Bone marrow (tissue), 2 donors: ENCODE measurements at places on chromosomes 3 and 15.

DNA sequence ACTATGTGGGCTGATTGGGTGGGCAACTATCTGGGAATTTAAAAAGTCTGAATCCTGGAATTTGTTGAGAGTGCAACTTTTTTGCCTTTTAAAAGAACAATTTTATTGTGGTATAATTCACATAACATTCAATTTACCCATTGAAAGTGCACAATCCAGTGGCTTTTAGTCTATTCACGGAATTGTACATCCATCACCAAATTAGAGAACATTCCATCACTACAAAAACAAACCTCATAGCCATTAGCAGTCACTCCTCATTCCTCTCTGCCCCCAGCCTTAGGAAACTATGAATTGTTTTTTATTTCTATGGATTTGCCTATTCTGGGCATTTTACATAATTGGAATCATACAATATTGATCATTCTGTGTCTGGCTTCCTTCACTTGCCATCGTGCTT is 101.8 kb upstream of the ALDH1A3 start:
- no peak for DNase-seq

DNA sequence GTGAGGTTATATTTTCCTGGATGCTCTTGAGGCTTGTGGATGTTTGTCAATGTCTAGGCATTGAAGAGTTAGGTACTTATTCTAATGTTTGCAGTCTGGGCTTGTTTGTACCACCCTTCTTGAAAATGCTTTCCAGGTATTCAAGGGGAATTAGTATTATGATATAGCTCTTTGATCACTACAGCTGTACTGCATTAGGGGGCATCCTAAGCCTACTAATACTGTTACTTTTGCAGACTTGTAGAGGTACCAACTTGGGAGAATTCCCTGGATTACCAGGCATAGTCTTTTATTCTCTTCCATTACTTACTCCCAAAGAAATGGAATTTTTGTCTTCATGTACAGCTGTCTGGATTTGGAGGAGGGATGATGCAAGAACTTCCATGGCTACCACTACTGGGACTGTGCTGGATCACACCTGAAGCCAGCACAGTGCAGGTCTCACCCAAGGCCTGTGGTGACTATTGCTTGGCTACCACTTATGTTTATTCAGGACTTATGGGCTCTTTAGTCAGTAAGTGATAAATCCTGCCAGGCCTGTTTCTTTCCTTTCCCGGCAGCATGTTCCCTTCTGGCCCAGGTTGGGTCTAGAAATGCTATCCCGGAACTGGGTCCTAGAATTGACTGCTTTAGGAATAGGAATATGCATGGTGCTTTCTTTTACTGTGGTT is 402.9 kb downstream of the IL20RB start:
- no peak for DNase-seq

- no peak for DNase-seq
Observed at GRCh38 chr3:120092474-120092873, 1.8 kb downstream of the GSK3B start.

DNA sequence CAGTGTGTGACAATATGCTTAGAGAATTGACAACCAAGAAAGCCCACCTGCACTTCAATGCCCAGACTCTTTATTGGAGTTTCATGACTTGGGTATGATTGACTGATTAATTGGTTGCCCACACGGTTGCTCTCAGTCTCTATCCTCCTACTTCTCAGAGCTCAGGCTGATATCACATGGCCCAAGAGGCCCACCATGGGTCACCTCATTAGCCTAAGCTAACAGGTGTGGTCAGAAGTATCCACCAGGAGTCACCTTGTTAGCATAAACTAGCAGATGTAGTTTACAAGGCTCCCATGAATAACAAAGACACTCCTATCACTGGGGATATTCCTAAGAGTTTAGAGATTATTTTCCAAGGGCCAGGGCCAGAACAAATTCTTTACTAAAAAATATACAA is 120.2 kb upstream of the MBNL1 start:
- DNase-seq, result no peak

DNA sequence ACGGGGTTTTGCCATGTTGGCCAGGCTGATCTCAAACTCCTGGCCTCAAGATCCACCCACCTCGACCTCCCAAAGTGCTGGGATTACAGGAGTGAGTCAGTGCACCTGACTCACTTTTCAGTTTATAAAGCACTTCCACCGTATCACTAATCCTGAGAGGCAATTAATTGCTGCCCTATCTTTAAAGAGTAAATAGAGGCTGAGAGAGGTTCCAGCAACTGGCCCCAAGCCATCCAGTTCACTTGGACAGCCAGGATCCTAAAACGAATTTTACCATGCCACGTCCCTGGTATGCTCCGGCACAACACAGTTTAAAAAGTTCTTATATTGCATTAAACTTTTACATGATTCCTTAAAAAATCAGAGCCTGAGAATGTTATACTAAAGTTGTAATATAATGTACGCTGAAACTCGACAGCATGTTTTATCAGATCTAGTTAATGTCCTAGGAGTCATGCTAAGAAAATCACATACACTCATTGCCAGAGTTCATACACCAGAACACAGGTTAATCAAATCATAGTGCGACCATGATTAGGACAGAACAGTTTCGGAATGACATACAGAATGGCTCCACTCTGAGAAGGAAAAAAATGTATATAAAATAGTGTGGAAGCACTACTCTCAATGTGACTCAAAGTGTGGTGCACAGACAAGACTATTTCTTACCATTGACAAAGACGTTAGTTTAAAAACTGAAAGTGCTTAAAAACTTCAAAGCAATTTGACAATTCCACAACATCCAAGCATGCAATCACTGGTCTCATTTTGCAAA is 125.4 kb downstream of the ULK4 start:
- DNase-seq, result no peak

GRCh38 chr15:51708013-51708412 is 26.7 kb downstream of the SCG3 start:
- no peak for DNase-seq

DNA sequence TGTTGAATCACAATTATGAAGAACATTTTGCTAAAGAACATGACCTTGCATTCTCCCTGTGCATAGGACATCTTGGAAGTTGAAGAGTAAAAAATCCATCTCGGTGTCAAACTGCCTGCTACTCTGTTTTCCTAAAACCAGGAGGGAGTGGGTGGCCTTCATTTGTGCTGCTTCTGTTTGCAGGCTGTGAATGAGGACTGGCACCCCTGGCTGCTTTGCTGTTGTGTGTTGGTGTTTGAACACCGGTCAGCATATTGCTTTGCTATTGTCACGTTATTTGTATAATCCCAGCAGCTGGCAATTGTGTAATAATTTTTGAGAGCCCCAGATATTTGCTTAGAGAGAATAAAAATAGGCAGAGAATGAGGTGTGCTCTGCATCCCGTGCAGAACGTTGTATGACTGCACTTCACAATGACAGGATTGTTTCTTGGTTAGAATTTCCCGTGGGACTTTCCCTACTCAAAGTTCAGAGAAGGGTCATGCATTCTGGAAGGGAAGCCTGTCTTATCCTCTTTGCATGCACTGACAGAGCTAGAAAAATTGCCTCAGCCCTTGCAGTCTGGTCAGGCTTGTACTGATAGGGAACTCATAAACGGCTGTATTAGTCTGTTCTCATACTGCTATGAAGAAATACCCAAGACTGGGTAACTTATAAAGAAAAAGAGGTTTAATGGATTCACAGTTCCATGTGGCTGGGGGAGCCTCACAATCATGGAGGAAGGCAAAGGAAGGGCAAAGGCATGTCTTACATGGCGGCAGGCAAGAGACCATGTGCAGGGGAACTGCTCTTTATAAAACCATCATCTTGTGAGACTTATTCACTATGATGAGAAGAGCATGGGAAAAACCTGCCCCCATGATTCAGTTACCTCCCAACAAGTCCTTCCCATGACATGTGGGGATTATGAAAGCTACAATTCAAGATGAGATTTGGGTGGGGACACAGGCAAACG is 16.3 kb downstream of the SV2B start:
- no peak for DNase-seq

DNA sequence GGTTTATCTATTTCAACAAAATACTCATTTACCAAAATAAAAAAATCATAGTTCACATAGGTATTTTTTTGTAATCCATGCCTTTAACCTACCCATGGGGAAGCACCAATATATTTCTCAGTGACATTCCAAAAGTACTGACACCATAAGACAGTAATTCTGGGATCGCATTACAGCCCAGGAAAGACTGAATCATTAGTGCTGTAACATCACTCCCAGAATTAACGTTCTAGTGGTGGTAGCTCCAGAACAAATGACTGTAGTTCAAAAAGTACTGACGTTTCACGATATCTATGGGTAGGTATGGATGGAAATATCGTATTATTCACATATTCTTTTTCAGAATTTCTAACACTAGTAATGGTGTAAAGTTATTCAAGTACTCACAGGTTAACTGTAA is 54.3 kb upstream of the NEK10 start:
- no peak for DNase-seq

GRCh38 chr3:138437281-138437680 is 2.9 kb downstream of the ESYT3 start:
- DNase-seq, result no peak

DNA sequence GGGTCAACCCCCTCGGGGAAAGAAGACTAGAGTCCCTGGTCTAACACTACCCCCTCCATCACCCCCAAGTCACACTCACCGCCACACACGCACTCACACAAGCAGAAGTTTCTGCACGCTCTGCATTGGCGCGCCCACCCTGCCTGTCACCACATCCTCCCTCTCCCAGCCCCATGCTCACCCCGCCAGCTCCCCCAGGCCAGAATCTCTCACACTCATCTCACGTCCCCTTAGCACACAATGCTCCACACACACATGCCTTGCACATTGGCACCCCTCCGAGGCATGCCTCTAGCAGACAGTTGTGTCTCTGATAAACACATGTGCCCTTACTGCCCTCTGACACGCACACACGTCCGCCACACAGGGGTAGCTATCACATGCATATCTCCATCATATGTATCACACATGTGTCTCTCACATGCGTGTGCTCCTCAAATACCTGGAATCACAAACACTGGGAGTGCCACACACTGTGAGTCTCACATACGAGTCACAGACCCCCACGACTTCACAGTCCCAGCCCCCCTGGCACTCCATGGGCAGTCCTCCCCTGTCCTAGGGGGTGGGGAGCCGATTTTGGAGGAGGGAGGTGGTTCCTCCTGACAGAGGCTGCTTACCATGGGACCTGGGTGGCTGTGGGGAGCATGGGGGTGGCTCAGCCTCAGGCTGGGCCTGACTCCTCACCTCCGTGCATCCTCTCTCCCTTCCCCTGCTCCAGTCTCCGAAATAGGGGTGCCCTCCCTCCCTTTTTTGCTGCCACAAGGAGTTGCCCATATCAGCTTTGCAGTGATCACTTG is 898 bp downstream of the FBLN2 start:
- no peak for DNase-seq

DNA sequence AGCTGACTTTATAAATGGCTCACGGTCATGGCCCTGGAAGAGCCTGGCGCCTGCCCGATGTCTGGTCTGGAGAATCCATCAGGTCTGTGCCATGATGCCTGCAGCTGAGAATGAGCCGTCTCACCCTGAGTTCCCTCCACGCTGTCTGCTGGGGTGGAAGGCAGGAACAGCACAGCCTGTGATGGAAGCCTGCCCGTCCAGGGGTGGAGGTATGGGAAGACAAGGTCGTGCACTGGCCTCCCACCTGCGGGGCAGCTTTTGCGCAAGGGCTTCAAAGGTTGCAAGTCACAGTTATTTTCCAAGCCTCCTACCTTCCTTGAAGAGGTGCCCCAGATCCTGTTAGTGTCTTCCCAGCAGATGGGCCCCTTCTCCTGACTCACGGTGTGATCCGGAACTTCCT is 275.5 kb downstream of the FAM43A start:
- no peak for DNase-seq

DNA sequence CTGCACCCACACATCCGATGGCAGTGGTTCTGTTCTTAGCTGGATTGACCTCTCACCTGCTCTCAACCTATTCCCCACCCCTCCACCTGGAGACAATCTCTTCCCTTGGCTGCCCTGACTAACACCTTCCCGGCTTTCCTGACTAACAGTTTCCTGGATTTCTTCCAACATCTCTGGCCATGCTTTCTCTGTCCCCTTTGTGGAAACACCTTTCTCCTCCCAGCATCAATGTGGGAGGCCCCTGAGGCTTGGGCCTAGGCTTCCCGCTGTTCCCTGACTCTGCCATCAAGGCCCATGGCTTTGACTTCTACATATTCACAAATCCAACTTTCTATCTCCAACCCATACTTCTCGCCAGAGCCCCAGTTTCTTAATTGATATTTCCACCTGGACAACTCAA is 142.8 kb upstream of the ATP2B2 start:
- no peak for DNase-seq

- DNase-seq, result peak; percentile 71
Observed at GRCh38 chr3:31670136-31670535, 137.4 kb downstream of the STT3B start.

DNA sequence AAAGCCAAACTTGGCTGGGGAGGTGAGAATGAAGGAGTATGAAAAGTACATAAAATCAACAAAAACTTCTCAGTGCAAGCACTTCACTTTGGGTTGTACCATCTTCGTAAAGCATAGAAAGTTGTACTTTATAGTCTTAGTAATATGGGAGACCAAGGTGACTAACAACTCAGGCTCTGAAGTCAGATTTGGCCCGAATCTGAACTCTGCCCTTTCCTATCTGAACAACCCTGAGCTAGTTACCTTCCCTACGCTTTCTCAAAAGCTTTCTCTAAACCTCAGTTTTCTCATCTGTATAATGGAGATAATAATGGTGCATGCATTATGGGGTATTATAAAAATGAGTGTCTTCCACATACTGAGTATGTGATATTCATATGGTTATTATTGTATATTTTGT is 285.4 kb upstream of the UMPS start:
- DNase-seq, result no peak

DNA sequence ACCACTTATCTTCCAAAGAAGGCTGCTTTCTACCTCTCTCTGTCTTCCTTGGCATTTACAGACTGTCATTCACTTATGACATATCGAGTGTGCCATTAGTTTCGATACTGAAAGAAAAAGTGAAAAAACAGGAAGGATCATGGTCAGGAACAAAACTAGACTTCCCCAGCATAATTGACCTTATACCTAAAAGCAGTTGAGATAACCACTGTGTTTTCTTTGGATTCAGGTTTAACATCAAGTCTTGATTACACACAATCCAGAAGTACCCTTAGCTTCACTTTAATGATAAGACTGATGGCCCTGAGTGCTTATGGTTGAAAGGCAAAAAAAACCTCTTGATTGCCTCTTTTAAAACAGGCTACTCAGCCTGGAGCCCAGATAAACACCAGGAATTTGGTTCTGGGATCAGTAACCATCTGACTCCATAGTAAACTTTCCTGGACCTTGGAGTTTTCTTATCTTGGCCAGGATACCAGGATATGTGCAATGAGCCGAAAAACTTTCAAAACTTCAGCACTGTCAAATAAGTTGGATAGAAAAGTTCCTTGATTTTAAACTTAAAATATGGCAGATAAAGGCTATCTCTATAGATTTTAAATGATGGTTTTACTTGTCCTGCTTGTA is 5.0 kb upstream of the UACA start:
- no peak for DNase-seq
